ENCODE measurements at places on chromosomes 3 and 15.
A peak's percentile ranks its signal among the peaks of the same experiment; 100 is the strongest.

- DNase-seq, result no peak
These were observed 229.4 kb downstream of the FEZF2 start for GRCh38 chr3:62143843-62144450.

- DNase-seq, result no peak
These were observed 22.5 kb upstream of the ROPN1 start for GRCh38 chr3:124014366-124014942.

- no peak for DNase-seq
These were observed 2.5 kb downstream of the UBP1 start for GRCh38 chr3:33437556-33438283.

DNA sequence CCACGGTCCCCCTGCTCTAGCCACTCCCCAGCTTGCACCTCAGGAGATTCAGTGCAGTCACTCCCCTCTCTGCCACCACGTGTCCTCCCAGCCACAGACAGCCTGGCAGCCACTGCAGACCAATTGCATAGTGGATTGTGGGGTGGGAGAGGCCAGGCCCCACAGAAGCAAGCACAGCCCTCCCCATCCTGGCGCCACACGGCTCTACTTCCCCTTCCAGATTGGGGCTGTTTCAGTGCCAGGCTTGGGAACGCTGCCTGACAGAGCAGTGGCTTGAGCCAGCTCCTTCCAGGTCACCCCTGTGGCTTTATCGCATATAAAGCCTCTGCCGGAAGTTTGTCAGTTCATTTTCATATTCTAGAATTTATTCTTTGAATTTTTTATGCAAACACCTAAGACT lies 90.7 kb downstream of the TMEM266 start:
- no peak for DNase-seq

DNA sequence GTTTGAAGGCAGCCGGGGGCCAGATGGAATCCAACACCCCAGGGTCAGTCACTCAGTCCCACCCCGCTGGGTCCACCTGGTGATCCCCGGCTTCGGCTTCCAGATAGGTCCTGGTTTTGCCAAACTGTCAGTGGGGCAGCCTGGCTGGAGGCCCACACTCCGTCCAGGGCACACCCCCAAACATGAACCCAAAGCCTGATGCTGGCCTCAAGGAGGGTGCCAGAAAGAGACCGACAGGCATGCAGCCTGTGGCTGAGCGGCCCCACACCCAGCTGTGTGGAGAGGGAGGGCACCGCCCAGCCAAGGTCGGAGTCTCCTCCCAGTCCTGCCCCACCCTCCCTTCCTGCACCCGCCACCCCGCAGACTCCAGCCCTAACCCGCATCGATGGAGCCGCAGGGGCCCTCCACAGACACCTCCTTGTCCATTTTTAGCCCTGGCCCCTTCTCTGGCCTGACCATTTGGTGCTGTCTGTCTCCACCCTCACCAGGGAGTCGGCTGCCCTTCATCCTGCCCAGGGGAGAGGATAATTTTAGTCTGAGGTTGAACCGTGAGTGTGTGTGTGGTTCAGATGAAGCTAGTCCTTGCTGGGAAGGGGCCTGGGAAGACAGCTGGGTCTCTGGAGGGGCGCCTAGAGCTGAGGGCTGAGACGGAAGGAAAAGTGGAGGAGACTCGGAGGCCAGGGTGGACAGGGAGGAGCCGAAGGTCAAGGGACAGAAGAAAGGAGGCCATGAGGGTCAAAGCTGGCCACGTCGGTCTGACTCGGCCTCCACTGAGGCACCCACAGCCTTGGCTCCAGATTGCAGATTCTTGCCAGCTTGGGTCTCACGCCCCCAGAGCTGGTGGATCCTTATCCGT lies 23.1 kb downstream of the TNK2 start:
- DNase-seq, result no peak

DNA sequence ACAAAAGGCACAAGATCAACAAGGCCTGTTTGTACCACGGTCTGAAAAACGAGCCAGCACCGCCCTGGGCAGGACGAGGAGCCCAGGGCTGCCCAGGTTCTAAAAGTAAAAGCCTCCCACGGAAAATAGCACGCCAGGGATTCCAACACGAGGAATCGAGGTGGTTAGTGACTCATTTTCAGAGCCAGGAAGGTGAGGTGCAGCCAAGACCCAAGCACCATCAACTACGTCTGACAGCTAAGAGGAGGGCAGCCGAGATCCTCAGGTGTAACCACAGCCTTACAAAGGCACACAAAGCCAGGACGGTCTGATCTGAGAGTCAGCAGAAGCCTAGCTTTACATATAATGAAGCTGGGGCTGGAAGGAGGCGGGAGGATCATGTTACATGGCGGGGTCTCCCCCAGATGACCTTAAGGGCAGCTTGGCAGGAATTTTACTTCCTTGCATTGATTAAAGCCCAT lies 52.5 kb downstream of the ATP10A start:
- DNase-seq, result no peak

DNA sequence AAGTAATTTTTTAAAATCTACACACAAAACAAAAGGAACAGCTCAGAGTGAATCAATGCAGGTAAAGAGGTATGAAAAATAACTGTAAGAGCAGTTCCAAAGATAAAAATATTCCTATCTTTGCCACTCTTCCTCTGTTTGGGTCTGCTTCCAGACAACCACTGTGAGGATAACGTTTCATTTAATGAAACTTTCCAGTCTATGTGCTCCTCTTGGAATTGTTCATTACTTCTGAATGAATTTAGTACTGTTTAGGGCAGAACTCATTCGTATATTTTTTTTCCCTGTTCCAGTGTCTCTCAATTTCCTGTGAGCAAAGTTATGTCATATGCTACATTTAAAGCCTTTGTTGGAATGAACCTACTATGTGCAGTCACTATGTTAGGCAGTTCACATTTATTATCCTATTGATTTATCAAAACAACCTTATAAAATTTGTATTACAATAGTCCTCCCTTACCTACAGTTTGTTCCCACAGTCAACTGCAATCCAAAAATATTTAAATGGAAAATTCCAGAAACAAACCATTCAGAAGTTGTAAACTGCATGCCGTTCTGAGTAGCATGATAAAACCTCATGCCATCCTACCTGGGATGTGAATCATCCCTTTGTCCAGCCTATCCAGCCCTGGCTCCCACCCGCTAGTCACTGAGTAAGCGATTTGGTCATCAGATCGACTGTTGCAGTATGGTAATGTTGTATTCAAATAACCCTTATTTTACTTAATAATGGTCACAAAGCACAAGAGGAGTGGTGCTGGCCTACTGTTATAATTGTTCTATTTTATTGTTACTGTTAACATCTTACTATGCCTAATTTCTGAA lies 98.1 kb downstream of the TMCC1 start:
- no peak for DNase-seq

DNA sequence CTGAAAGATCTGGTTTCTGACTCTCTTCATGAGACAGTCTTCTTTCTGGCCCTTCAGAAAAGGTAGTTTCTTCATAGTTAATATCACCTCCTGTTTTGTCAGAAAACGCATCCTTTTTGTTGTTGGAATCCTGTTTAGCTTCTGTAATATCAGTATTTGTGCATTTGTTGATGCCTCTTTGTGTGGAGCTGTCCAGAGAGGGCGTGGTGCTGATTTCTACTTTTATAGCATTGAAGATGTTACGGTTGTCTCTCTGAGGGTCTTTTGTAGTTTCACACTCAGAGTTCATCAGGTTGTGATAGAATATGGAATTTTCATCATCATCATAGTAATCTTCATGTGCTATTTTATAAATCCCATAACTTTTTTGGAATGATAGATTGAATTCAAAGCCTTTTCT lies 8.9 kb downstream of the GPR149 start:
- no peak for DNase-seq

DNA sequence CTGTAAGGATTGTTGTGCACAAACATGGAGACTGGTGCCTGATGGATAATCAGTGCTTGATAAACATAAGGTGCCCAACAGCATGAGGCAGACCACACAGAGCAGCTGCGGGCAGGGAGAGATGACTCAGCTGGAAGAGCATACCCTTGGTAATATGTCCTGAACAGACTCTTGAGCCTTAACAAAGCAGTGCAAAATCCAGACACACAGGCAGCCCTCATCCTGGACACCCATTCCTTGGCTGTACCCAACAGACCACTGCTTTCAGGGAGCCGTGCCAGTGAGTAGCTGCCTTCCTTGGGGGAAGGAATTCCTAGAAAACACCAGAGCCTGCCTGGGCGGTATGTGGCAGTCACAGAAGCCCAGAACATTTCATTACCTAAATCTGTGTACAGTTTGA lies 156.2 kb downstream of the CLSTN2 start:
- no peak for DNase-seq

DNA sequence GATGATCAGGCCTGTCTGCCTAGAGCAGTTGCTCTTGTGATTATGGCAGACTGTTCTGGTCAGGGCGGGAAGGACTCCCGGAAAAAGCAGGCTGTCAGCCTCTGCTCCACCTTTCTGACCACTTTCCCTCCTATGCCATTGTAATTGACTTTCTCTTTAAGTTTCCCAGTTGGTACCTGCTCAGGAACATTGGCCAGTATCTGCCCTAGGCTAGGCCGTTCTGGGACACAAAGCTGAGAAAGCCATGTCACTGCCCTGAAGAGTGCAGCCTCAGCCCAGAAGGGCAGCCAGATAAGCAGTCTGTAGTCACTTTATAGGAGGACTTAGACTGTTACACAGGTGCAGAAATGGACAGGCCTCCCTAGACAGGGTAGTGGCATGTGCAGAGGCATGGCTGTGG lies 80.8 kb downstream of the CLSTN2 start:
- DNase-seq, result no peak

DNA sequence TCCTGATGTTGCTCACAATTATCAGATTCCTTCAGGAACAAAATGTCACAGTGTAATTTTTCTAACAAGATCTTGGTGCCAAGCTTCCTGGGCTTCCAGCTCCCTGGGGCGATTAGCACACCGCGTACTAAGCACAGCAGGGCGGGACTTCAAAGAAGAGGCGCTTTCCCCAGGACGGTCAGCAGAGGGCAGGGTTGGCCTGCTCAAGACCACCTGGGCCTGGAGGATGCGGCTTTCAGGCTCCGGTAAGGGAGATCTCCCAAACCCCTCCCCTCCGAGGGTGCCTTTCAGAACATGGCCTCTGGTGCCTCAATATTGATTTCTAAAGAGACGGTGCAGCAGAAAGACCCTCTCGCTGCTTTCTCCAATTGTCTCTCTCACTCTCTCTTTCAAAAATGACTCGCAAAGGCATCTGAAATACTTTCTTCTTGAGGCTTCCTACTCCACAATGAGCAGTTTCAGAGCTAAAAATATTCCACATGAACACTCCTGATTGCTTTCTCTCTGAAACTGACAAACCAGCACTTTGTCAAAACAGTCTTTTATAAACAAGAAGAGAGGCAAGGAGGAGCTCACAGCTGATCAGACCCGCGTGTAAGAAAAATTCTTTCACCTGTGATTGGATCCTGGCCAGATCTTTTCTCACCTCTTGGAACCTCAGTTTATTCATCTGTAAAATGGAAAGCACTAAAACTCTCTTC lies 154.0 kb downstream of the ADAMTS9 start:
- DNase-seq, result peak; percentile 40

GRCh38 chr15:49962044-49962602 lies 156.9 kb downstream of the ATP8B4 start:
- no peak for DNase-seq

DNA sequence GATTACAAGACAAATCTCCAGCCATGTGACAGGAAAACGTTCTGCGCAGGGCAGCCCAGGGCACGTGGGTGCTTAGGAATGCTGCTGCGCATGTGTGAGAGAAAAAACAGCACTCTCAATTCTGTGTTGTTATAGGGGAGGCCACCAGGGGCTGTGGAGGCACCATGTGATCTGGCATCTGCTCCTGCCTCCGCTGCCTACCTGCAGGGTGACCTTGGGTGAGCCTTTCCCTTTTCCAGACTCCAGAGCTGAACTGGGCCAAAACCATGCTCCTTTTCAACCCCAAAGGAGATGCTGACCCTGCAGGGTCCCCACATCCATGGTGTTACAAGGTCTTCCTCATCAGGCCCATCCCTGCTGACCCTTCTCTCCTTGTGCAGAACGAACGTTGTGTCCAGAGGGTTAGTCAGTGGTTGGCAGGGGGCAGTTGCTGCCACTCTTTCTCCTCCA lies 81.5 kb upstream of the RASGRF1 start:
- DNase-seq, result no peak

DNA sequence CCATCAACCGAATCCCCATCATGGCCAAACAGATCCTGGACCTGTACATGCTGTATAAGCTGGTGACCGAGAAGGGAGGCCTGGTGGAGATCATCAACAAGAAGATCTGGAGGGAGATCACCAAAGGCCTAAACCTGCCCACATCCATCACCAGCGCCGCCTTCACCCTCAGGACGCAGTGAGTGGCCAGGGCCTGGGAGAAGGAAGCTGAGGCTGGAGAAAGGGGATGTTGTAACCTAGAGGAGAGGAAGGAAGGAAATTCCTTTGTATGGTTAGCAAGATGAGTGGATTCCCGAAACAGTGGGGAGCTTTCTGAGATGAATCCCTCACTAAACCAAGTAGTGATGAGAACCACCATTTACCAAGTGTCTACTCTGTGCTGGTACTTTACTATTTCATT lies 25.8 kb upstream of the CLK3 start:
- no peak for DNase-seq

- DNase-seq, result no peak
These were observed 8.3 kb downstream of the MUC4 start for GRCh38 chr3:195803289-195803908.

GRCh38 chr3:141659821-141660613 lies 78.1 kb upstream of the RNF7 start:
- peak; percentile 16 for DNase-seq

GRCh38 chr15:22887157-22887951 lies 48.9 kb downstream of the NIPA2 start:
- no peak for DNase-seq

- peak; percentile 13 for DNase-seq
These were observed 9.1 kb upstream of the SKIC8 start for GRCh38 chr15:78308422-78309032.

DNA sequence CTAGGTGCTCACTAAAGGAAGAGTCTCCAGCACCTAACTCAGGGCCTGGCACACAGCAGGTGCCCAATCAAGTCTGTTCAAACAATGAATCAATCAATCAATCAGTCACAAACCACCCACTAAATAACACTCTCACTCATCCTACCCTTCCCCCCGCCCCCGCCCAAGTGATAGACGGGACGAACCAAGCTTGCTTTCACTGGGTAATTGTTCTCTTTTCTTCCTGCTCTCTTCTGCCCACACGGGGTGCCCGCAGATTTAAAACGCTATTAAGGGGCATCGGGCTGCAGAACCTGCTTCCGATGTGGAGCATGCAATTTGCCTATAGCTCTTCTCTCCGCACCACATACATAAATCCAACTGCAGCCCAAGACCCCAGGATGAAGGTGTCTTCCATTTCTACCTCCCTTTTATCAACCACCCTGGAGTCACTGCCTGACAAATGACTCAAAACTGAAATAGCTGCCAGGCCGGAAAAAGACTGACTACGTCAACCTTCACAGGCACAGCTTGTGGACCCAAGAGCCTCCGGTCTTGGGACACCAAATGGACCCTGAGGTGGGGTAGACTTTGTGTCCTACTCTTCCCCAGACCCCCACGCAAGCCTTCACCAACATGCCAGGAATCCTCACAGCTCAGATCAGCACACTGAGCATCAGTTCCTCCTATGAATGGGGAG lies 1.7 kb downstream of the KLHL25 start:
- no peak for DNase-seq

GRCh38 chr3:197354568-197355001 lies 56.2 kb upstream of the DLG1 start:
- no peak for DNase-seq

GRCh38 chr3:61417352-61417751 lies 144.0 kb upstream of the PTPRG start:
- DNase-seq, result no peak

Data from NCI-H2029 treated with DMSO at 0.1 percent for 48 hours (cell line).